Stimulated activated CD8-positive, alpha-beta memory T cell treated with anti-CD3 and anti-CD28 coated beads, Interleukin-4, amount 100 ng/mL, for 4 hours (primary cell): ENCODE measurements at places on chromosomes 4 and X.

DNA sequence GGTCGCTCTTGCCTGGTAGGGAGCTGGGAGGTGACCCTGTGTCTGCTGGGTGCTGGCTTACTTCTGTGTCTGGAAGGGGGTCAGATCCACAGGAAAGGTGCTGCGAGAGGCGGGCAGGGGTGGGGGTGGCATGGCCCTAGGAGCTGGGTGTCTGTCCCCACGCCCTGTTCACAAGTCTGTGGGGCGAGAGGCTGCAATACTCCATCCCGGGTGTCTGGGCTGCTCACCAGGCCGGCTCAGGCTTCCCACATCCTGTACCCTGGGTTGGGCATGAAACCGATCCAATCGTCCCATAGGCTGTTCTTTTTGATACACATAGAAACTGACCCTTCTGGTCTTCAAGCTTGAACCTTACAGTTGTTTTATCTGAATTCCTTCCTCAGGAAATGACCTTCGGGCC, 993 bp upstream of the CTAG2 start:
- DNase-seq: no peak

DNA sequence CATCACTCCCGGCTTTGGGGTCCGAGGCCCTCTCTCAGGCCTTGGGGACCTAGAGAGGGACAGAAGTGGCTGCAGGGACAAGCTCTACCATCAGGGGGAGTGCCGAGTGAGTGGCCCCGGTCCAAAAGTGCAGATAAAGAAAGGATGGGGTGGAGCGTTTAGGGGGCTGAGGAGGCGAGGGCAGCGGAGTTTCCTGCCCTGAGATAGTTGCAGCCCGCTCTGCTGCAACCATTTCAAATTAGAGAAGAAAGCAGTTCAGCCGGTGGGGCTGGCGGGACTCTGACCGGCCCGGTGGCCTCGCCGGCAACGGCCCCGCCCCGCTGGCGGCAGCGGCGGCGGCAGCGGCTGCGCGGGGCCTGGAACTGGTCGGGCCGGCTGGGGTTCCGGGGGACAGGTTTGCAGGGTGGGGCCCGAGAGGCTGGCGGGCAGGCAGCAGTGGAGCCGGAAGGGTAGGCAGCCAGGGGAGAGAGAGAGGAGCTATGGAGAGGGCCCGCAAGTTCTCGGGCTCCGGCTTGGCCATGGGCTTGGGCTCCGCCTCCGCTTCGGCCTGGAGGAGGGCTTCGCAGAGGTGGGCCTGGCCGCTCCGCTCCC, 7.6 kb downstream of the DLG3 start:
- no peak for DNase-seq

GRCh38 chr4:113006632-113007031, 42.8 kb upstream of the ANK2 start:
- DNase-seq: no peak

GRCh38 chr4:172124656-172125308, 311.6 kb downstream of the GALNTL6 start:
- no peak for DNase-seq

GRCh38 chr4:5157791-5158770, 106.8 kb downstream of the STK32B start:
- DNase-seq: no peak

DNA sequence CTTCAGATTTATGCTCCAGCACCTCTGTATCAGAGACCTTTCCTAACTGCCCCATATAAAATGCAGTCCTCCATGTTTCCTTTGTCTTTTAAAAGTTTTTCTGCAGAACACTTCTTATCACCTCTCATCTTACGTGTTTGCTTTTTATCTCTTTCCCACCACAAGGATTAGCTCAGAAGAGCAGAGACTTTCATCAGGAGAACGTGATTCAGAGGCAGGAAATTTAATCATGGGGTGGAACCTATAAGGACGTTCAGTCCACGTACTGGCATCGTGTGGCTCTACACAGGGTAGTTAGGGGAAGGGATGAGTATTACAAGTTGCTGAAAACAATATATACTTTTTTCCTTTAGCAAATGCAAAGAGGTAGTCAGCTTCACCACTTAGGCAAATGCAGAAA, 98.7 kb downstream of the SORBS2 start:
- DNase-seq: no peak

- no peak for DNase-seq
Observed at GRCh38 chr4:16391196-16391595, 164.9 kb upstream of the TAPT1 start.

DNA sequence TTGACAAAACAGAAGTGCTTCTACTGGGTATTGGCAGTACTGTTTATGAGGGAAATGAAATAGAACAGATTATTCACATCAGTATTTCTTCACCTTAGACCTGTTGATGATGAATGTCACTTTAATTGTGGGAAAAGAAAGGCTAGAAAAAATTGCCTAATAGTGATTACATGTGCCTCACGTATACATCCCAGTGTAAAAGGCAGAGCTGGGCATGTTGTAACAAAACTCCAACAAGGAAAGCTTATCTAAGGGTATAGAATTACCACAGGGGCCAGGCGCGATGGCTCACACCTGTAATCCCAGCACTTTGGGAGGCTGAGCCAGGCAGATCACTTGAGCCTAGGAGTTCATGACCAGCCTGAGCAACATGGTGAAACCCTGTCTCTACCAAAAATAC, 4.2 kb downstream of the PGM2 start:
- no peak for DNase-seq

DNA sequence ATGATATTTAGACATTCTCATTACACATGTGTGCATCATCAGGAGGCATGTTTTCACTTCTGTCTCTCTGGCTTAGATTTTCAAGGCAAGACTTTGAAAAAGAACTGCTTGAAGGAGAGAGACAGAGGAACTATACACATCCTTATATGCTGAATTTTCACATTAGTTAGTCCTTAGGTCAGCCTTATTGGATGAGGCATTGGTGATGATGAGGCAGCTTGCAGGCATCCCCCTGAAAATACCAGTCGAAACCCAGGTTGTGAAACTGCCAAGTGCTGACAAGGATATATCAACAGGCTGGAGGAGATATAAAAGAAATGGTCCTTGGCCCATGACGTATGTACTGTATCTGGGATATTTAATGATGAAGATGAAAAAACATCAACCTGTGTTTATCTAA, 297.2 kb upstream of the AADAT start:
- no peak for DNase-seq

- no peak for DNase-seq
Observed at GRCh38 chr4:4869731-4870571, 10.5 kb downstream of the MSX1 start.

DNA sequence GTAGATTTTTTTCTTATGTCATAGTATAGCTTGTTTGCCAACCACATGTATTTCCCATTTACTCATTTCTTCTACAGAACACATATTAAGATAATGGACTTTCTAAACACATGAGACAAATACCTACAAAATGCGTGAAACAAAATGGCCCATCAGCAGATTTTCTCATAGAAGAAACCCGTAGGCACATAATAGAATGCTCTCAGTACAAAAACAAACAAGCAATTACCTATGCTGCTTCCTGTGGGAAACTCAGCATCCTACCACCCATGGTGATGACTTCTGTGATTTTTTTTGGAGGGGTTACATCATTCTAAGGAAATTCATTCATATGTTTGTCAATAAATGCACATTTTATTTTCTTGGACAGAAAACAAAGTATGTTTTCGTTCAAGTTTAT, 343.6 kb downstream of the SPRY1 start:
- DNase-seq: no peak

DNA sequence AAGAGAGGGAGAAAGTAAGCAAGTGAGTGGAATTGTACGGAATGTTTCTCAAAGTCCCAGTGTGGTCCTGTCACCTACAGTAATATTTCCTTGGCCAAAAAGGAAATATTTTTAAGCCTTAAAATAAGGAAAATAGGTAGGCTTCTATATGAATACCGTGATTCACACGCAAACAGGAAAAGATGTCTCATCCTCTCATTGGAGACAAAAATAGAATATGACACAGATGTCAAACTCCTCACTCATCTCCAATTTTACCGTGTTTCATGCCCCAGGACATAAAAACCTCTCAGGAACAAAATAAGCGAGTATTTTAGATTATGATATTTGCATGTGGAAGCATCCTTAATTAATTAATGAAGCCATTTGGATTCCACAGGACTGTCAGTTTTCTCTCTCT, 1269.5 kb downstream of the RAPGEF2 start:
- no peak for DNase-seq

DNA sequence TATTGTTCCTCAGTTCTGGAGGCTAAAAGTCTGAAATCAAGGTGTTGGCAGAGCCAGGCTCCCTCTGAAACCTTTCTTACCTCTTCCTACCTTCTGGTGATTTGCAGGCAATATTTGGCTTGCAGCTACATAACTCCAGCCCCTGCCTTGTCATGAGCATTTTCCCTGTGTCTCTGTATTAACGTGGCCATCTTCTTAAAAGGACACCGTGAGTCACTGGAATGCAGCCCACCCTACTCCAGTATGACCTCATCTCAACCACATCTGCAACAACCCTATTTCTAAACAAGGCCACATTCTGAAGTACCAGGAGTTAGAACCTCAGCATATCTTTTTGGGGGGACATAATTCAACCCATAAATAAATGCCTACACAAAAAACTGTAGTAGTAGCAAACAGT, 40.7 kb downstream of the FANCB start:
- DNase-seq: no peak

DNA sequence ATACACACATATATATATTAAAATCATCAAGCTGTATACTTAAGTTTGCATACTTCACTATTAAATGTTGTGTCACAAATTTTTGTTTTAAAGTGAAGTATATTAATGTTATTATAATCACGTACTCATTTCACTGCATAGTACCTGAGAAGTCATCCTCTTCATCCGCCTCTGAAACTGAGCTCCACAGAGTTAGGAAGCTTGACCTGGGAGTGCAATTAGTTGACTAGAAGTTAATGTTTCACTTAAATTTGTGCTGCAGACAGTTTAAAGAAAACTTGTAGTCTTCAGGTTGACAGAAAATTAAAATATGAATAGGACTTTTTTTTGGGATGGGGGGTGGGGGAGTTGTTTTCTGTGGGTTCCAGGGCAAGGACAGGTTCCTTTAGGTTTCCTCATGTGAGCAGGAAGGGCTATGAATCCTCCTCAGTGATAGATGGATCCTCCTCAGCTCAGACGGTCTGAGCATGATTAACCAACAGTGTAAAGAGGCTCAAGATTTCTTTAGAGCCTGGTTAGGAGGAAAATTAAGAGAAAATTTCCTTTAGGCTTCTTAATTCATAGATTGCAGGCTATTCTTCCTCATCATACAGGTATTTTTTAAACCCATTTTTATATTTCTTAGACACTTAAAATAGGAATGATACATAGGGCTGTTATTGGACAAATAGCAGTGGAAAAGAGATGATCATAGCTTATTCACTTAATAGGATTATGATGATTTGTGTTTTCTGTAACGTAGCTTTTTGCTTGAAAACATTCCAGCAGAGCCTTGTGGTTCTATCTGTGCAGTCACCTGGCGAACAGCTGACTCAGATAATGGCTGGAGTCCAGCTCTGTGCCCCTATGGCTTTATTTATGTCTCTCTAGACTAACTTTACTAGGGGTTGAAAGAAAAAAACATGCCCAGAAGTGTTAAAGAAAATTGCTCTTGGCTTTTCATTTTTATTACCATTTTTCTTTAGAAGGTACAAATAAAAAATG, 102.7 kb downstream of the SLC4A4 start:
- DNase-seq: no peak

- DNase-seq: no peak
Observed at GRCh38 chr4:160709546-160709945, 1454.3 kb downstream of the FSTL5 start.

DNA sequence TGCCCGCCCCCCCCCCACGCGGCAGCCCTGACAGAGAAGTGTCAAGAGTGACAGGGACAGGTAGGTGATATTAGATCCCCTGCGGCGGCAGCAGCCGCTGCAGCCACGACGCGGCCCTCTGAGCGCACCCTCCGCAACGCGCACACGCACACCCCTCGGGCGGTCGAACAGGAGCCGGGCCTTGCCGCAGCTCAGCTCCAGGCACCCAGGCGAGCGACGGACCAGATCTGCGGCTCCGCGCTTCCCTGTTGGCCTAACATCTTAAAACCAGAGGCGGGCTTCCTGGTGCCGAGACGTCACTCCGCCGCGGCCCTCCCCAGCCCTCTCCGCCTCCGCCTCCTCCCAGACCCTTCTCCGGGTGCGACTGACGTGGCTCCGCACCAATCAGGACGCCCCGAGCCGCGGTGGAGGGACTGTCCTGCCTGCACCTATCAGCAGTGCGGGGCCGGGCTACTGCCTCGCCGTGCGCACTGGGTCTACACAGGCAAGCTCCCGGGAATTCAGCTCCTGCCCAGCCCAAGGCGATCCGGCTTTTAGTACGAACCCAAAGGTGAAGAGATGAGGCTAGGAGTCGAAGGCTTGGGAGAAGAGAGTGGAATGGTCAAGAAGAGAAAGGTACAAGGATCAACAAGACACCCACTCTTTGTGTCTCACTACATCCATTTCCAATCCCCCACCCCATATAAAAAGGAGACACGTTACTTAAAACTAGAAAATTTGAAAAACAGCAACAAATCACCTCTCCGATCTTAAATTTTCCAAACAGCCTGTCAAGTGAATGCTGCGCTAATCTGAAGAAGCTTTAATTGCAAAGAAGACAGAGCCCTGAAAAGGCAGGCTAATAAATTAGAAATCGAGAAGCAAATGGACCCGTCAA, at the start of gene PITX2:
PITX2 (minus strand) TSS at position 237 of the 877 bp plus-strand sequence. CDS start 617 bp downstream, outside the sequence.
- no peak for DNase-seq

DNA sequence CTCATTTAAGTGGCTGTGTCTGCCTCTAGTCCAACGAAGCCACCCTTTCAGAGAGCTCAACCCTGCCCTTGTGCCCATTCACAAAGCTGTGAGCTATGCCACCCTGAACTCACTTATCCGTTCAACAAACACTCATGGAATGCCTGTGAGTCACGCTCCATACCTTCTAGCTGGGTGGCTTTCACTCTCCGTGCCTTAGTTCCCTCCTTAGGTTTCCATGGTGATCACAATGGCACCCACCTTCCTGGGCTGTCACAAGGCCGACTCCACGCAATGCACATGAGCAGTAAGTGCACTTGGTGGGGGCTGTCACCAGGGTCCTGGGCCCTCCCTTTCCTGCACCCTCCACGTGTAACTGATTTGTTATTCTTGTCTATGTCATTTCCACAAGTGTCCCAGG, 37.2 kb upstream of the PPP2R2C start:
- DNase-seq: no peak

DNA sequence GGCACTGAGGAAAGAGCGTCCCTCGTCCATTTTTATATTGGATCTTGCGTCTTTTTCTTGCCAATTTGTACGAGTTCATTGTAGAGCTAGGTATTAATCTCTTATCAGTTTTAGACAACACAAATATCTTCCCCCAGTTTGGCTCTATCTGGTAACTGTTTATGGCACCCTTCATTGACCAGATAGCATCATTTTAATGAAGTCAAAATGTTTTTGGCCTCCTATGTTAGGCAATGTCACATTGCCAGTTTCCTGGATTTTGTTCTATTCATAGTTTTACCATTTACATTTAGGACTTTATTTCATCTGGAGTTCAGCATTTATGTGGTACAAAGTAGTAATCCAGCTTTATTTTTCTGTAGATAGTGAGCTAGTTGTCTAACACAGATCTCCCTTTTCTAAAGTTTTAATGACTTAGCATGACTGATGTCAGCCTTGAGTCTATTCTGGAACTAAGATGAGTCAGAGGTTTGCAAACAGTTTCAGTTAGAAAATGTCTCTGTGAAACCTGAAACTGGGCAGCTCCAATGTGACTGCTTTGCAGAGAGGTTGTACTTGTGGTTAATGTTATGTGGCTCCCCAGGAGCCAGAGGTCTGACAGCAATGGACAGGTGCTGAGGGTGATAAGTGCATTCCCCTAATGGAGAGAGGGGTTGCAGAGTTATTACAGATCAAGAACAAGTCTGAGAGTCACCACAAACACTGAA, 5.3 kb upstream of the STBD1 start:
- no peak for DNase-seq
